Stimulated activated memory B cell treated with anti-CD40 and anti-IgM and Interleukin-4, amounts not matched to agents 10 μg/mL and 1 μg/mL and 100 μg/mL, for 72 hours (primary cell): ENCODE measurements at places on chromosomes 7 and 10.
A peak's percentile ranks its signal among the peaks of the same experiment; 100 is the strongest.

- no peaks in the 10 kb centered on the region for H3K36me3 ChIP-seq
- peak overlapping the region; percentile 72 for H3K4me3 ChIP-seq
- peak overlapping the region; percentile 33 for H3K27ac ChIP-seq
- ATAC-seq, result peak; percentile 62
Observed at GRCh38 chr7:73647725-73648592, 19.7 kb upstream of the VPS37D start.

DNA sequence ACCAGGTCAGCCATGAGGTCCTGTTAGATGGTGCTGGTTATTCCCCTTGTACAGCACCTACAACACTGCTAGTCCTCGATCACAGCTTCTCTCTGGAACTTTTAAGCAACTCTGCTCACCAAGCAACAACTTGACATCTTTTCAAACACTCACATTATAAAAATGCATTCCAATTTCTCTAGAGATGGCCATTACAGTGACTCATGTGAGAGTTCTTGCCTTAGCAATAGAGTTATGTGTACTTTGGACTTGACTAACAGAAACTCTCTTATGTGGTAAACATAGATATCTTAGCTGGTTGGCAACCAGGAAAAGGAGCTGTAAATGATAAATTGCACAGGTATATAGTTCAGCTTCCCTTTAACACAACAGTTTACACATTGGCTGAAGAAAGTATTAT lies 122.2 kb downstream of the PDE1C start:
- ATAC-seq, result no peak
- H3K27me3 ChIP-seq, result no peaks in the 10 kb centered on the region
- H3K4me1 ChIP-seq, result no peaks in the 10 kb centered on the region
- H3K27ac ChIP-seq, result no peak overlapping the region
- no peaks in the 10 kb centered on the region for H3K36me3 ChIP-seq

GRCh38 chr7:31488562-31489203 lies 25.2 kb upstream of the ITPRID1 start:
- peaks cover 16% of the 10 kb centered on the region for H3K27me3 ChIP-seq
- no peaks in the 10 kb centered on the region for H3K36me3 ChIP-seq
- H3K4me1 ChIP-seq, result no peaks in the 10 kb centered on the region
- no peak overlapping the region for H3K4me3 ChIP-seq

DNA sequence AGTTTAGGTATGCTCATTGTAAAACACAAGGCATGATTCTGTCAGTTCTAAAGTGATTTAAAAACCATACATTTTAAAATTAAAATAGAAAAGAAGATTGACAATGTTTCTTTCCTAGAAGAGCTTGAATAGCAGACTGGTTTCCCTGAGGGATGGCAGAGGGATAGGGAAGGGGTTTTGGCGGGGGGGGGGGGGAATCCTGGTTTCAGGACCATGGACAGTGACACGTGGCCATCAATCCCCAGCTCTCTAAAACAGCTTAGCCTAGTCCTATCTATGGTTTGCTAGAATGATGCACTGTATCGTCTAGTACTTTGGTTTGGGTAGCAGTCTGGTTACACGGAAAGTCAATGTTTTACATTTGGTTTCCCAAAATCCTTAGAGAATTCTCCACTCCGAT lies 88.7 kb downstream of the PHYHIPL start:
- no peaks in the 10 kb centered on the region for H3K4me1 ChIP-seq
- H3K36me3 ChIP-seq, result no peaks in the 10 kb centered on the region
- H3K4me3 ChIP-seq, result no peak overlapping the region

DNA sequence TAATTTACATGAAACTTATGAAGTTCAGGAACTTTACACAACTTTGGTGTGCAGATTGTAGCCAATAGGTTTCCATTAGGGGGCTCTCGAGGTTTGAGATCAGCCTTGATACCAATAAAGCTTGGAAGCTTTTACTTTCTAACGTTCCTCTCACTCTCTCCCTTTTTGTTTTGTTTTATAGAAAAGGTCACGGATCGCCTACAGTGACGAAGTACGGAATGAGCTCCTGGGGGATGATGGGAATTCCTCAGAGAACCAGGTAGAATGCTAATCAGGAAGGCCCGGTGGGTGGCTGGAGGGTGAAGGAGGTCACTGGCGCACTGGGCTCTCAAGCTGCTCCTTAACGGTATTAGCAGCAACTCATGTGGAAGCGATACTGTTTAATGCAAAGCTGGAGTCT lies 79.9 kb downstream of the VTI1A start:
- H3K4me3 ChIP-seq, result no peak overlapping the region
- no peak for ATAC-seq
- H3K36me3 ChIP-seq, result peaks cover 12% of the 10 kb centered on the region
- H3K27ac ChIP-seq, result no peak overlapping the region
- no peaks in the 10 kb centered on the region for H3K27me3 ChIP-seq

DNA sequence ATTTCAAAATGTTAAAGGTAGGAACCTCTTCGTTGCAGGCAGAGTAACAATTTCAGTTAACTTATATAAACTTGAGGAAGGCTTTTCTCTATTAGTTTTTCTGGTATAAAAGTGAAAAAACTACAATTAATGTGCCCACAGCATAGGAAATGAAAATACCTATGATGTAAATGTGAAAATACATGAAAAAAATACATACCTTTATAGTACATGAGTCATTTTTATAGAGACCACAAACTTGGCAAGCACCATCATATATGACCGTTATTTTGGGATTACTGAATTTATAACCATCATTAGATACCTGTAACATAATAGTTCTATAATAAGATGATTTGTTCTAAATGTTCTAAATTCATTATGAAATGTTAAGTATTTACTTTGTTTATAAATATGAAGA lies 42.7 kb downstream of the VWDE start:
- no peaks in the 10 kb centered on the region for H3K4me1 ChIP-seq
- no peaks in the 10 kb centered on the region for H3K27me3 ChIP-seq
- no peaks in the 10 kb centered on the region for H3K36me3 ChIP-seq
- ATAC-seq, result no peak
- H3K4me3 ChIP-seq, result no peak overlapping the region
- H3K27ac ChIP-seq, result no peak overlapping the region

GRCh38 chr7:130452951-130453350 lies 12.1 kb upstream of the CEP41 start:
- no peak overlapping the region for H3K4me3 ChIP-seq
- ATAC-seq, result no peak
- no peak overlapping the region for H3K27ac ChIP-seq
- peaks cover 6% of the 10 kb centered on the region for H3K36me3 ChIP-seq
- H3K27me3 ChIP-seq, result peaks cover 21% of the 10 kb centered on the region

GRCh38 chr7:102211590-102212550 lies 74.8 kb upstream of the SH2B2 start:
- H3K27ac ChIP-seq, result peak overlapping the region; percentile 96
- H3K4me1 ChIP-seq, result peaks cover 43% of the 10 kb centered on the region
- H3K4me3 ChIP-seq, result peak overlapping the region; percentile 54
- ATAC-seq, result peak; percentile 94
- peaks cover 43% of the 10 kb centered on the region for H3K36me3 ChIP-seq
- no peaks in the 10 kb centered on the region for H3K27me3 ChIP-seq

DNA sequence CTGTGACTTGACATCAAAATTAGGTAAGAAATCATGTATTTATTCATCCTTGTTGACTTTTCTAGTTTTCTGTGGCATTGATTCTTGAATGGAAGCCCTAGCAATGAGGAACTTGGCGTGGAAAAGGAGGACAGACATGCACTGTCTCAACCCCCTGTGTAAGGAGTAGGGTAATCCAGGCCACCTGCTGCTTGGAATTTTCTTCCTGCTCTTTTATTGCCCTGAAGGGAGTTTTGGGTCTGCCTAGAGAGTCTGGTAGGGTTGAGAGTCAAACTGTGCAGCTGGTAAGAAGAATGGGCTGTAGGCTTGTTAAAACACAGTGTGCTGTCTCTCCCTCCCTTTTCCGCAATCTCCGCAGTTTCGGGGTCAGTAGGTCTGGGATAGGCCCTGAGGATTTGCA lies 19.7 kb downstream of the ZNF32 start:
- H3K27me3 ChIP-seq, result no peaks in the 10 kb centered on the region
- no peaks in the 10 kb centered on the region for H3K4me1 ChIP-seq
- ATAC-seq, result no peak
- no peak overlapping the region for H3K4me3 ChIP-seq
- no peaks in the 10 kb centered on the region for H3K36me3 ChIP-seq
- no peak overlapping the region for H3K27ac ChIP-seq

- H3K4me1 ChIP-seq, result no peaks in the 10 kb centered on the region
- H3K4me3 ChIP-seq, result no peak overlapping the region
Observed at GRCh38 chr10:54559498-54559897, 241.5 kb downstream of the PCDH15 start.

DNA sequence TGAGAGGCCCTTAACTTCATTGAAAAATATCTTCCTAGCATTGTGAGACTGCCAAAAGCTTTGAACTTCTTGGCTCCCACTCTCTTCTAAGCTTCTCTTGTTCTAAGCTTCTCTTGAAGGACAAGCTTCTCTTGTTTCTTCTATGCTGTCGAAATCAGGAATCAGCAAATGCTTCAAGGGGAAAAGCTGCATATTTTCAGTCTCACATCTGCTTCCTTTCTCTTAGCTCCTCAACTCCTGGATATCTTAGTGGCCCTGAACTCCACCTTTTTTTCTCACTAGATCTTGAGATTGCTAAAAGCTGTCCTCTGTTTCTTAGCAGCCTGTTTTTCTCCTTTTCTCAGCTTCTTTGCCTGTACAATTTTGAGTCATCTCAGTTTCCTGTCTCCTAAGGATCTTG lies 73.0 kb downstream of the NEUROD6 start:
- H3K36me3 ChIP-seq, result no peaks in the 10 kb centered on the region
- no peaks in the 10 kb centered on the region for H3K27me3 ChIP-seq
- no peak for ATAC-seq
- H3K4me3 ChIP-seq, result no peak overlapping the region
- no peak overlapping the region for H3K27ac ChIP-seq
- no peaks in the 10 kb centered on the region for H3K4me1 ChIP-seq

- H3K4me1 ChIP-seq, result peaks cover 46% of the 10 kb centered on the region
- H3K4me3 ChIP-seq, result no peak overlapping the region
Observed at GRCh38 chr10:75398692-75399460, 2.7 kb downstream of the ZNF503 start.

GRCh38 chr7:111071556-111071955 lies 19.4 kb upstream of the LRRN3 start:
- H3K27ac ChIP-seq, result no peak overlapping the region
- peaks cover 6% of the 10 kb centered on the region for H3K36me3 ChIP-seq
- peaks cover 22% of the 10 kb centered on the region for H3K4me1 ChIP-seq
- no peak overlapping the region for H3K4me3 ChIP-seq
- no peaks in the 10 kb centered on the region for H3K27me3 ChIP-seq

- H3K36me3 ChIP-seq, result peaks cover 5% of the 10 kb centered on the region
- H3K27ac ChIP-seq, result no peak overlapping the region
- H3K27me3 ChIP-seq, result no peaks in the 10 kb centered on the region
- no peak for ATAC-seq
- no peak overlapping the region for H3K4me3 ChIP-seq
- H3K4me1 ChIP-seq, result peaks cover 7% of the 10 kb centered on the region
Observed at GRCh38 chr10:31025142-31025541, 6.5 kb downstream of the ZNF438 start.

DNA sequence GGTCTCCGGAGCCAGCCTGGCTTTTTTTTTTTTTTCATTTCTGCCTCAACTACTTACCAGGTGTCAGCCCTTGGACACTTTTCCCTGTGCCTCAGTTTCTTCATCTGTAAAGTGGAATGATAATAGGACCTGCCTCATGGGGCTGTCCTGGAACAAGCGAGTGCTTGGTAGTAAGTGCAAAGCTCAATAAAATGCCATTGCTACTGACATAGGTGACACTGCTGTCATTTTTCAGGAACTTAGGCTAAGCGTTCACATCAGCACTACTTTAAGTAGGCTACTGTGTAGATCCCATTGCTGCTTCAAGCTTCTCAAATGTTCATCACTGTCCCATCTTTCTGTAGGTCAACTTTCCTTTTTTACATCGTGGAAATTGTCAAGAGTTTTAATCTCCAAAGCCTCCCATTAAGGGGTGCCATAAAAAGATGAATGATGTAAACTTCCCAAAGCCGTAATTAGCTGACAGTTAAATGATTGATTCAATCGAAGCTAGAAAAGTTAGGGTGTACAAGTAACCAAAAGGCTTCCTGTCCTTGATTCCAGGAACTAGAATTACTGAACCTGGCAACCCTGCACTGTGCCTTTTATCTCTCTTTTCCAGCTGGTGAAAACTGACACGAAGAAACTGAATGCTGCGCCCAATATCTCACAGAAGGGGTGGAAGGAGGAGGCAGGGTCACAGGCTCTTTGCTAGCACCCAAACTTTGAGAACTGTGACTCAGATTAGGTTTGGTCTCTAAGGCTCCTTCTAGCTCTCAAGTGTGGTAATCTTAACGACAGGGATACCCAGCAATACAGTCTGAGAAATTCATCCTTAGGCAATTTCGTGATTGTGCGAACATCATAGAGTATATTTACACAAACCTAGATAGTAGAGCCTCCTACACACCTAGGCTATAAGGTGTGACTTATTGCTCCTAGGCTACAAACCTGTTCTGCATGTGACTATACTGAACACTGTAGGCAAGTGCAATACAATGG lies 861 bp upstream of the USP6NL start:
- ATAC-seq, result peak; percentile 32
- peak overlapping the region; percentile 86 for H3K27ac ChIP-seq
- H3K4me3 ChIP-seq, result peak overlapping the region; percentile 88
- H3K27me3 ChIP-seq, result no peaks in the 10 kb centered on the region
- peaks cover 37% of the 10 kb centered on the region for H3K4me1 ChIP-seq

DNA sequence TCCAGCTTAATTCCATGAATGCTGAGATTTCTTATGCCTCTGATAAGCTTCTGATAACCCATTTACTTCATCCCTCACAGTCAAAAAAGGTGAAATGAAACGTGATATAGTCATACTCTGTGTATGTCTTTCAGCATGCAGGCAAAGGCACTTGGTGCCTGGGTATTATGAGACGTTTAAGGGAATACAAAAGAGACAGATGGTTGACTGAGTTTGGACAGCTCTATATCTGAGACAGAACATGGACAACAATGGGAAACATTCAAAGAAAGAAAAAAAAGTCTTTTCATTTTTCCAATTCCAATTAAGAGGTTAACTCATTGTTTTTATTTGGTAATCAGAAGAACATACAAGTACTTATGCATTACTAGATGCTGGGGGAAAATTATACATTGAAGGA lies 96.2 kb downstream of the PPP1R17 start:
- no peaks in the 10 kb centered on the region for H3K36me3 ChIP-seq
- no peak overlapping the region for H3K27ac ChIP-seq
- no peak overlapping the region for H3K4me3 ChIP-seq
- no peaks in the 10 kb centered on the region for H3K4me1 ChIP-seq

GRCh38 chr7:90229682-90230081 lies 15.3 kb upstream of the CFAP69 start:
- H3K4me1 ChIP-seq, result no peaks in the 10 kb centered on the region
- H3K27ac ChIP-seq, result no peak overlapping the region
- no peaks in the 10 kb centered on the region for H3K36me3 ChIP-seq
- H3K4me3 ChIP-seq, result no peak overlapping the region
- peaks cover 20% of the 10 kb centered on the region for H3K27me3 ChIP-seq

DNA sequence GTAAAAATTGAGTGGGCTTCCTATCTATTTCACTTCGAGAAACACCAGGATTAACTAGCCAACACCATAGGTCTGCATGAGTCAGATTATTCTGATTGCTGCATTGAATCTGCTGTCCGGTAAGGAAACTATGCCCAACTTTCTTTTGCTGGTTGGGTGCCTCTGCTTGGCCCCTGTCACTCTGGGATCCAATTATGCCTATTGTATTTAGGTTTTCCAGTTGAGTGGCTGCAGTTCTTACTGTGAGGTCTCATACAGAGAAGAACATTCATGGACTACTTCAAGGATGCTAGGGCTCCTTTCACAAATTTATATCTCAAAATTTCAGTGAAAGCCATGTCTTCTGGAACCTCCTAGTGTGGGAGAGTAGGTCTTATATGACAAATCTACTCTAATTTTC lies 215.1 kb upstream of the SORCS1 start:
- H3K4me3 ChIP-seq, result no peak overlapping the region
- H3K36me3 ChIP-seq, result no peaks in the 10 kb centered on the region
- no peak for ATAC-seq
- H3K27ac ChIP-seq, result no peak overlapping the region
- no peaks in the 10 kb centered on the region for H3K4me1 ChIP-seq
